ENCODE measurements at places on chromosomes 4 and X.

GRCh38 chr4:19358015-19358414 is 893.7 kb upstream of the SLIT2 start:
- no peak for DNase-seq

GRCh38 chr4:109708435-109708834 is 5.2 kb upstream of the CASP6 start:
- DNase-seq = no peak

GRCh38 chr4:133719098-133719497 is 482.5 kb downstream of the PABPC4L start:
- DNase-seq = no peak

DNA sequence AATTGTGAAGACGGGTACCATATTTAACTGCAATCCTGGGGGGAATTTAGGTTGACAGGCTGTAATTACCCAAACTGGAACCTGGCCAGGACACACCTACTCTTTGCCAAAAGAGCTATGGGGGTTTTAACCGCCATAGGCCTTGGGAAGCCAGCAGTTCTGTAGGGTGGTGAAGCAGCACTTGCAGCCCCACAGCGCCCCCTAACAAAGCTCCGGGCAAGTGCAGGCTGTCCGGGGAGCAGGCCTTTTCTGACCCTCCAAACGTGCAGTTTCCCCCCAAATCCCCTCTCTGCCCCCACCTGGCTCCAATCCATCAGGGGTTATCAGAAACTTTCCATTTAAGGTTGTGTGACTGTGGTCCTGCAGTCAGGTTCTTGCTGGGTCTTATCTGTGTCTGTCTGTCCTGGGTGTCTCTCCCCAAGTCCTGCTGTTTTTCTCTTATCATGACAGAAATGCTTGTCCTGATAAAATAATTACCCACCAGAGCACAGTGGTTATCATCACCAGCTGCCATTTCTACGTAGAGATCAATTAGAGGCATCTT is 350.9 kb downstream of the MID1IP1 start:
- no peak for DNase-seq

GRCh38 chr4:79993476-79993875 is 79.6 kb downstream of the ANTXR2 start:
- no peak for DNase-seq

- no peak for DNase-seq
Measured at GRCh38 chr4:157961229-157961990, 211.4 kb downstream of the GASK1B start.

DNA sequence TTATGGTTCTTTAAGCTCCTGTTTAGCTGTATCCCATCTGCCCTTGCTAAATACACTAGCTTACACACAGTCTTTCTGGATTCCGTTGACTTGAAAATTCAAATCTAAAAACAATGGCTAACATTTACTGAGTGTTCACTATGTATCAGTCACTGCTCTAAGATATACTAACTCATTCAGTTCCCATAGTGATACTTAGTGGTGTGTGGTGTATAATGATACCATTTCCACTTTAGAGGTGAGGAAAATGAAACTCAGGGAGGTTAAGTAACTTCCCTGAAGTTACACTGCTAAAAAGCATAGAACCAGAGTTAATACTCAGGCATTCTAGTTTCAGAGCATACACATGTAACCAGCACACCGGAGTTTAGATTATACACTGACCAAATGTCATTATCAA is 762.0 kb downstream of the GRID2 start:
- DNase-seq = no peak

DNA sequence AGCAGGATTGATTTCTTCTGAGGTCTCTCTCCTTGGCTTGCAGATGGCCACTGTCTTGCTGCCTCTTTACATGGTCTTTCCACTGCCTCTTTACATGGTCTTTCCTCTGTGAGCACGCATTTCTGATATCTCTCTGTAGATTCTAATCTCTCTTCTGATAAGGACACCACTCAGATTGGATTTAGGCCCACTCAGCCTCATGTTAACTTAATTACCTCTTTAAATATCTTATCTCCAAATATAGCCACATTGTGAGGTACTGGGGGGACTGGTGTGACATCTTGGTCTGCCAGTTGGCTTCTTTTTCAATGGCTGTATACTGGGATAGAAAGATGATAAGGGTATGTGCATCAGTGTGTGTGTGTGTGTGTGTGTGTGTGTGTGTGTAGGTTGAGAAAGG is 153.7 kb downstream of the AWAT2 start:
- no peak for DNase-seq

DNA sequence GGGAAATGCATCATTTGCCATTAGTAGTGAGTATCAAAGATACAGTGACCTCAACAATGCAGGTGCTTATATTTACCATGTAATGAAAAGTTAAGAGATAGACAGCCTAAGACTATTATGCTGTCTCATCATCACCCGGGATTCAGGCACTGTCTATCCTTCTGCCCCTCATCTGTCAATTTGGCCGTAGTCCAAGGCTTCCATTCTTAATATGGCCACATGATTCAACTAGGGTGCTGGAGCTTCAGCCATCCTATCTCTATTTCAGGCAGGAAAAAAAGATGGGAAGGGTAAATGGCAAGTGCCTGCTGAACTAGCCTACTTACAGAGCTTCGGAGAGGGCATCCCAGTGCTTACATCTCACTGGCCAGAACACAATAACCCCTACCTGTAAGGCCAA is 196.7 kb upstream of the LNX1 start:
- no peak for DNase-seq

DNA sequence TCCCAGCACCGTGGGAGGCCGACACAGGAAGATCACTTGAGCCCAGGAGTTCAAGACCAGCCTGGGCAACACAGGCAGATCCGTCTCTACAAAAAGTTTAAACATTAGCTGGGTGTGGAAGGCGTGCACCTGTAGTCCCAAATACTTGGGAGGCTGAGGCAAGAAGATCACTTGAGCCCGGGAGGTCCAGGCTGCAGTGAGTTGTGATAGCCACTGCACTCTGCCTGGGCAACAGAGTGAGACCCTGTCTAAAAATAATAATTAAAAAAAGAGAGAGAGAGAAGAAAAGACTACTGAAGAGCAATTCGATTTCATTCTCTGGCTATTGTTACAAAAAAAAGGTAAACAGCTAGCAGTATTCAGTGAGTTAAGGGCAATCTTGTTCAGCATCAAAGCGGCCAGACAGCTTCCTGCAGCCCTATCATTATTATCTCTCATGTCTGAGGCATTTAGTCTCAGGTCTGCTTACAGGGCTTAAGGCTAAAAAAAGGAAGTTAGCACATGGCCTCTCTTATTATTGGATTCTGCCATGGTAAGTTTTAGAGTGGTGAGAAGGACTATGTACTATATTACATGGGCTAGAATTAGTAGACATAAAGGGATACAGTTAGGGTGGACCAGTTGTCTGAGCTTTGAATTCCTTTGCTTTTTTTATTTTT is 37.9 kb downstream of the ARHGEF6 start:
- DNase-seq = no peak

GRCh38 chr4:127782275-127783025 is at the start of gene HSPA4L:
Gene HSPA4L (plus strand): TSS chr4:127782322. CDS start chr4:127782551, 229 bp downstream.
- no peak for DNase-seq

GRCh38 chr4:177400030-177400429 is 42.2 kb downstream of the AGA start:
- no peak for DNase-seq

- DNase-seq = no peak
Measured at GRCh38 chr4:48804584-48805301, 24.7 kb upstream of the FRYL start.

DNA sequence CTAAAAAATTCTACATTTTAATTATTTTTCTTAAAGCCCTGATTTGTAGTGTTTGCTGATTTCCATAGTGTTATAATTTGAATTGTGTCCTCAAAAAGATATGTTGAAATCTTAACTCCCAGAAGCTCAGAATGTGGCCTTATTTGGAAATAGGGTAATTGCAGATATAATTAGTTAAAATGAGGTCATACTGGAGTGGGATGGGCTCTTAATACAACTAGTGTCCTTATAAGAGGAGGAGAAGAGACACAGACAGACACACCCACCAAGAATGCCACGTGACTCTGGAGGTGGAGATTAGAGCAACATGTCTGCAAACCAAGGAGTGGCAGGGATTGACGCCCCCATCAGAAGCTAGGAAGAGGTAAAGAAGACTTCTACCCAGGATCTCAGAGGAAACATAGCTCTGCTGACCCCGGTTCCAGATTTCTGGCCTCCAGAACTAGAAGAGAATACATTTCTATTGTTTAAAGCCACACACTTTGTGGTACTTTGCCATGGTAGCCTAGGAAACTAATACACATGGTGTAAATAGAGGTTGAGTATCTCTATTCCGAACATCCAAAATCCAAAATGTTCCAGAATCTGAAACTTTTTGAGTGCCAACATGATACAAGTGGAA is 70.5 kb upstream of the IRF2 start:
- no peak for DNase-seq

- no peak for DNase-seq
Measured at GRCh38 chrX:136065044-136065671, 79.9 kb downstream of the SLC9A6 start.

- DNase-seq = no peak
Measured at GRCh38 chrX:102599951-102600579, 750 bp downstream of the ARMCX5 start.

- no peak for DNase-seq
Measured at GRCh38 chr4:15809466-15809865, 31.3 kb downstream of the CD38 start.

DNA sequence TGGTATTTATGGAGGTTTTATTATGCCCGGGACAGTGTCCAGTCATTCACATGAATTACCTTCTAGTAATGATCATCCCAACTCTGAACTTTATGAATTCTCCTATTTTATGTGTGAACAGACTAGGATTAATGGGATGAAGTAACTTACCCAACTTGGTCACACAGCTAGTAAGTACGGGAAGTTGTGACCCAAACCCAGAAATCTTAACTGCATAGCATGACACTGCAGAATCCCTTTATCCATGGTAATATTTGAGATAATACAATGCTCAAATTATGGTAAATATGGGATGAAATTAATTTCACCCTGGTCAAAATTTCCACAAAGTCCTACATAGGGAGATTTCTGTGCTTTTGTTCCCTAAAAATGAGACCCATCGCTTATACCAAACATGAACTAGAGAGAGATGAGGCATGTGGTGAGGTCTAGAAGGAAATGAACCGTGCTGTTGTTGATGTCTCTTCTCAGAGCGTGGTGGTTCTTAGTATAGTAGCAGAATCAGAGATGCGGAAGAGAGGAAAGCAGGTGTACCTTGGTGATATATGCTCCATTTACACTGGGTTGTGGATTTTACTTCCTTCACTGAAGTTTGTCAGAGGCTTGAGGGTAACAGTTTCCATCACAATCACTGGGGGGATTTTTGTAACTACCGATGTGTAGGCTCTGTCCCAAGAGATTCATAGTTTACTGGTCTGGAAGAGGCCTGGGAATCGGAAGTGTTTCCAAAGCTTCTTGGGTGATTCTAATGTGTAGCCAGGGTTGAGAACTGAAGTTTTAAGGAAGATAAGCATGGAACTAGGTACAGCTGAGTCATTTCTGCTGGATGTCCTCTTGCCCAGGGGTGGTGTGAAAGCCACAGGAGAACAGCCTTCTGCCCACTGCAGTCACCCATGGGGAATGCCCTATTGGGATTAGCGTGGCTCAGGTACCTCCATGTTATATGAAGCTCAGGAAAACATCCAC is 30.2 kb upstream of the FAM9C start:
- no peak for DNase-seq

- DNase-seq = no peak
Measured at GRCh38 chr4:174496631-174497432, 25.5 kb downstream of the HPGD start.

- DNase-seq = no peak
Measured at GRCh38 chr4:95198961-95199360, 349.8 kb downstream of the UNC5C start.

DNA sequence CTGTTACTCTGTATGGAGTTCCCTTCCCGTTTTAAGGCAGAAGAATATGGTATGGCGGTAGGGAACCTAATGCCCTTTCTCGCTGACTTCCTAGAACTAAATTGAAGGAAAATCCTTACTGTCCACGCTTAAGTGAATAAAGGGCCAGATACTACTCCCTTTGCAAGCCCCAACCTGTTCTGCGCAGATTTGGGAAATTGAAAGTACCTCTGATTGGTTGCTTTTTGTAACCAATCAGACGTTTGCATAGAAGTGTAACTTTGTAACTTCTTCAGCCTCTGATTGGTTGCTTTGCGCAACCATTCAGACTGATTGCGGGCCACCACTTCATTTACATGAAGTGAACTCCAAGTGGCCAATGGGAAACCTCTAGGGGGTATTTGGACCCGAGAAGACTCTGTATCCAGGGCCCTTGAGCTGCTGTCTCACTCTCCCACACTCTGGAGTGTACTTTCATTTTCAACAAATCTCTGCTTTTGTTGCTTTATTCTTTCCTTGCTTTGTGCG is 1.2 kb upstream of the TMEM33 start:
- no peak for DNase-seq

GRCh38 chr4:141660880-141661279 is 24.5 kb downstream of the IL15 start:
- DNase-seq = no peak

- DNase-seq = no peak
Measured at GRCh38 chr4:11019451-11020240, 335.1 kb upstream of the CLNK start.

DNA sequence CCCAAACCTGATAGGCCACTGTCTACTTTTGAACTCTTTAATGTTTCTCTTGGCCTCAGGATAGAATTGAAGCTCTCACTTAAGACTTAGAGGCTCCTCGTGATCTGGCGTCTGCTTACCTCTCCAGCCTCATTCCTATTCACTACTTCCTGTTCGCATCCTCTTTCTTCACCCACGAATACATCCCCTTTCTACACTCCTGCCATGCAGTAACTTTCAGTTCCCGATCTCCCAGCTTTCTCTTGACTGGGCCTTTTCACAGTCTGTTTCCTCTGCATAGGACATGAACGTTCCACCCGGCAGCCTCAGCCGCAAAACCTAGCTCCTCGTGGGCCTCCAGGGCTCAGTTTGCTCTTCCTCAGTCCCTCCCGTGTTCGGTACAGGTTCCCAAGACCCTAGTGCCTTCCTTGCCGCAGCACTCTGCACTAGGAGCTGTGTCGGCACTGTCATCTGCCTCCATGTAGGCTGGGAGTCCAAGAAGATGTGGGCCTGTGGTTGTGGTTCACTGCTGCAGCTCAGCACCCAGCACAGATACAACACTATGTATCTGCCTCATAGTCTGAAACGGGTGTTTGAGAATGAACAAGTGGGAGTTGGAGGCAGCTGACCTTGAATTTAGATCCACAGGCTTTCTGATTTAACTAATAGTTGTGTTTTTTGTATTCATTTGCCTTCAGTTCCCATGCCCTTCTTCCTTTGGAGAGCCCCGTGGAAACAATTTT is 15.8 kb downstream of the RPL39 start:
- DNase-seq = no peak

DNA sequence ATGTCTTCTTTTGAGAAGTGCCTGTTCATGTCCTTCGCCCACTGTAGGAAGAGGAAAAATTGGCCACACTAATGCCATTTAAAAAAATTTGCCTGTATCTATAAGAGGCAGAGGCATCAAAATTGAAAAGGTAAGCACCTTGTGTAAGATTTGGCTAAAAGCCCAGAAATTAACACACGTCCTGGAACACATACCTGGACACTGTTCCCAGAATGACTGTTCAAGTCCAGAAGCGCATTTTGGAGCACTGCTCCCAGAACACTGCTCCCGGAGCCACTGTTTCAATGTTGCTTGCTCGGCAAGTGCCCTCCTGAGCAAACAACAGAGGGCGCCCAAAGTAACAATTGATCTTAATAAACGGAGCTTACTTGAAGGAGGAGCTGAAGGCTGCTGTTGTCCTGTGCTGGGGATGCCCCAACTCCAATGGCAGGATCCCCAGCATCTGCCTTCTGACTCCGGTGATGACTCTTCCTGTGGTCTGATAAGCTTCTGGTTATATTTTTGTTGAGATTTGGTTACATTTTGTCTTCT is 1958.6 kb downstream of the C4orf33 start:
- DNase-seq = no peak

GRCh38 chr4:180057891-180058671 is 2185.1 kb upstream of the TENM3 start:
- no peak for DNase-seq
